Spinal cord (tissue), 10 donors: ENCODE measurements at places on chromosomes 7 and 10.

GRCh38 chr10:34612446-34612845, 202.7 kb downstream of the PARD3 start:
- DNase-seq: no peak

GRCh38 chr10:66483966-66484365, 441.9 kb upstream of the LRRTM3 start:
- DNase-seq: no peak

- no peak for DNase-seq
Measured at GRCh38 chr7:98341106-98341505, 59.6 kb downstream of the BRI3 start.

- no peak for DNase-seq
Measured at GRCh38 chr10:49150426-49150825, 16.6 kb upstream of the FAM170B start.

DNA sequence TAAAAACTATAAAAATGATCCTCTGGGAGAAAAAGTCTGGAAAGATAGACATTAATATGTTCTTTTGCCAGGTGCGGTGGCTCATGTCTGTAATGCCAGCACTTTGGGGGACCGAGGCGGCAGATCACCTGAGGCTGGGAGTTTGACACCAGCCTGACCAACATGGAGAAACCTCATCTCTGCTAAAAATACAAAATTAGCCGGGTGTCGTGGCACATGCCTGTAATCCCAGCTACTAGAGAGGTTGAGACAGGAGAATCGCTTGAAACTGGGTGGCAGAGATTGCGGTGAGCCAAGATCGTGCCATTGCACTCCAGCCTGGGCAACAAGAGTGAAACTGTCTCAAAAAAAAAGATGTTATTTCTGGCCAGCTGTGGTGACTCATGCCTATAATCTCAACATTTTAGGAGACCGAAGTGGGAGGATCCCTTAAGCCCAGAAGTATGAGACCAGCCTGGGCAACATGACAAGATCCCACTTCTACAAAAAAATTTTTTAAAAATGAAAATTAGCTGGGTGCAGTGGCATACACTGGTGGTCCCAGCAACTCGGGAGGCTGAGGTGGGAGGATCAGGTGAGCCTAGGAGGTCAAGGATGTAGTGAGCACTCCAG, 101.9 kb upstream of the LRRN3 start:
- DNase-seq: no peak

DNA sequence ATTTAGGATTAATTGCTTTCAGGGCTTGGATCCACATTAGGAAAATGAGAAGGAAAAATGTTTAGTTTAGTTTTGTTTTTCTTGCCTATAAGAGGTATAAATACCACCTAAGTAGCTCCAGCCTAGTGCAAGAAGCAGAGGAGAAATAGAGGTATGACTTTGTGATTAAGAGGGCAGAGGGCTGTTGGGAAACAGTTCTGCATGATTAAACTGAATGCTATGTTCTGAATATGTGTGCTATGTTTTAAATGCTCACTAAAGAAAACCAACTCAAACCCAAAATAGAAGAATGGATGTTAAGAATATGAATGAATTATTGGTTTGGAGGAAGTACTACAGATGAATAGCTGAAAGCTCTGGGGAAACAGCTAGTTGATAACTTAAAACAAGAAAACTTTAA, 7.6 kb downstream of the CALCR start:
- no peak for DNase-seq

DNA sequence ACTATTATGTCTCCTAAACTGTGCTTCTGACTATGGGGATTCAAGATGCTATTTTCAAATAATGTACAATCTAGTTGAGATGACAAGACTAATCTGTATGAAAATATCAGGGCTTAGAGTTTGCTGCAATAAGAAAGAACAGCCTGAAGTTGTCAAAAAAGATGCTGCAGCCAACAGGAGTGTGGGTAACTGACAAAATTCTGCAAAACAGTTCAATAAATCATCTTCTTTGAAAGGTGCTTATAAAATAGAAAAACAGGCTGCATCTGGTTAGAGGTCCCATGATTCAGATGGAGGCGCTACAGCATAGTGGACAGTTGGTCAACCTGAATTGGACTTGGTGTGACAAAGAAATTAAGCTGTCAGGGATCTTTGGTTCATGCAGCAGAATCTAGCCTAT, 511.0 kb downstream of the XPNPEP1 start:
- DNase-seq: no peak
